ENCODE measurements at places on chromosomes 5 and 9. TPM values are rescaled to one million over a fixed set of nuclear protein-coding genes. Genes with fewer than 3 reads are reported as not detected.
A peak's percentile ranks its signal among the peaks of the same experiment; 100 is the strongest.

GRCh38 chr5:119386596-119387344 is 31.0 kb downstream of the TNFAIP8 start:
- H3K4me1 ChIP-seq: no peaks in the 10 kb centered on the region
- DNase-seq: no peak
- H3K27ac ChIP-seq: no peak overlapping the region
- no peaks in the 10 kb centered on the region for H3K36me3 ChIP-seq

The F2RL1 gene
- total RNA-seq: 5.6 TPM

The BARX1 gene
- 2.9 TPM for total RNA-seq

DNA sequence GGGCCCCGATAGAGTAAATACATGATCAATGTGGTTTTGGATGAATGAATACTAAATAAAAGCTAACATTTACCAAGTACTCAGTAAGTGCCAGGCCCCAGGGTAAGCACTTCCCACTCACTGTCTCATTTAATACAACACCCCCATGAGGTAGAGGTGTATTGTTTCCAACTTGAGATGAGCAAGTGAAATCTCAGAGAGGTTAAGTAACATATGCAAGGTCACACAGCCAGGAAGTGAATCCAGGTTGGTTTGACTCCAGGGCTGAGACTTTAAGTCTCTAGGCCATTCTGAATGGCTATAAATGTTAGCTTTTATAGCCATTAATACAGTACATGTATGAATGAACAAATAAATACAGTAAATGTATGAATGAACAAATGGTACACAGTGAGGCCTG is 39.4 kb downstream of the LHX2 start:
- H3K27ac ChIP-seq: no peak overlapping the region
- H3K36me3 ChIP-seq: no peaks in the 10 kb centered on the region
- no peak overlapping the region for H3K4me3 ChIP-seq

The HACD4 gene
- 5.1 TPM for total RNA-seq

DNA sequence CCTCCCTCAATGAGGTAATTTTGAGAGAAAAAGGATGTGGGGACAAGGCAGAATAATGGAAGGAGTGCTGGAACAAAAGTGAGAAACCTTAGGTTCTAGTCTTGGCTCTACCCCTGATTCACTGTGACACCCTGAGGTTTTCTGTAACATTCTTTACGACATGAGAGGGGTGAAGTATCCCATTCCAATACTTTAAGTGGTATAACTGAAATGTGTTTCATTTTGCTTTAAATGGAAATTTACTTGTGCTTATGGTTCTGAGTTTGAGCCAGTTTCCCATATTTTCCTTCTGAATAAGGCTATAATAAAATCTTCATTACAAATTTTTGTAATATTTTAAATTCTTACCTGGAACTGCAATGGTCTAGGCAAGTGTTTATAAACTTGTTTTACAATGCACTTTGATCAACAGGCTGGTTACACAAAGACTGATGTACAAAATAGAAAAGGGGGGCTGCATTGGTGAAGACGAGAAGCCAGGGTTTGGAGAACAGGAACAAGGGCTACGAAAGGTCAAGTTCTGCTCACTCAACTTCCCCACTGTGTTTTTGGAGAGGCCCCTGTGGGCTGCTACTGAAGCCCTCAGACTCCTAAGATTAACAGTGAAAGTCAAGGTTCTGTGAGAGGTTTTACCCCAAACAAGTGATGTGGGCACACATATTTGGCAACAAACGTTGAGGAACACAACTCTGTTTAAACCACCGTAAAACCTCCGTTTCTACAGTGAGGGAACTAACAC is 171.9 kb upstream of the ELL2 start:
- DNase-seq: no peak
- no peaks in the 10 kb centered on the region for H3K27me3 ChIP-seq
- H3K27ac ChIP-seq: no peak overlapping the region
- H3K36me3 ChIP-seq: no peaks in the 10 kb centered on the region
- H3K4me1 ChIP-seq: no peaks in the 10 kb centered on the region
- no peak overlapping the region for H3K4me3 ChIP-seq

DNA sequence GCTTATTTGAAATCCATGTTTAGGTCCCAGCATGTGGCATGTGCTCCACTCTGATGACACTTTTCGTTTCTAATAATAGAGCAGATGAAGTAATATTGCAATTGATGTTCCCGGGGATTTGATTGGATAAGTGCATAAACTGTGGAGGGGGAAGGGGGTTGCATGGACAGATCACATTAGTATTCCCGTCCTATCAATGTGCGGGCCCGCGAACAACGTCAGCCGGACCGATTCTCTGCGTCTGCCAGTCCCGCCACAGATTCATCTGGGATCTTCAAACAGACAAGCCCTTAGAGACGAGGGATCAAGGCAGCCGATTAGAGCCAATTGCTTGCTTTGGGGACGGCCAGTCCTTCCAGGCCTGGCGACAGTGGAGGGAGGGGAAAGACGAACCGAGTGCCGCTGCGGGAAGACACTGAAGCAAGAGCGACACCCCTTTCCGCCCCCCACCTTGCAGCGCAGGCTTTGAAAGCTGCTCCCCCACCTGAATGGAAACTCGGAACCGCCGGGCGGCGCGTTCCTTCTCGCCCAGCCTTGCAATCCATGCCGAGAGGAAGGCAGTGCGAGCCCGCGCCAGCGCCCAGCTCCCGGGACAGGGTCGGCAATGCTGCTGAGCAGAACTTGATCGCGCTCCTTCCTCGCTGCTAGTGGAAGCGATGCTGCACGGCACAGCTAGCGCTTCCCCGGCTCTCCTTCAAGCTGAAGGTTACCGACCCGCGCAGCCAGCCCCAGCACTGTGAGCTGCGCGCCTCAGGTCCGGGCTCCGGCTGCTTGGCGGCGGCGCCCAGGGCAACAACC is at the start of gene RGS7BP:
TSS of gene RGS7BP (plus strand) at position 247 of the 798 bp plus-strand sequence. CDS start 610 bp downstream, outside the sequence.
- peak within 1 kb of the TSS; percentile 66 for H3K4me3 ChIP-seq
- no peaks in the 10 kb centered on the region for H3K36me3 ChIP-seq
- DNase-seq: no peak
- peaks cover 10% of the 10 kb centered on the region for H3K27me3 ChIP-seq
- H3K4me1 ChIP-seq: no peaks in the 10 kb centered on the region
- H3K27ac ChIP-seq: no peak within 1 kb of the TSS

DNA sequence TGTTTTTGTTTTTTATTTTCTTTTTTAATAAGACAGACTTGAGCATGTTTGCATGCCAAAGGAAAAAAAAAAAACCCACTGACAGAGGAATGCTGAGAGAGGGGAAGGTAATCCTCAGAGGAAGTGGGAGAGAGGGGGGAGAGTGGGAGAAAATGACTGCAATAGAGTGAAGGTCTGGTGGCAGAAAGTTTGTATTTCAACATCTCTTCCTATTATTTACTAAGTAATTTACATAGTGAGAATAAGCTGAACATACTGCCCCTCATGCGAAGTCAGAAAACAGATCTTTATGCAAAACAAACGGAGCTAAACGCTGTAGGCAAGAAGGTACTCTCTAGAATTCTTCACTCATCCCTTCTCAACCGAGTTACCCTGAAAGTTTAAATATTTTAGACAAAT is 45.0 kb downstream of the ELL2 start:
- DNase-seq: no peak
- H3K27ac ChIP-seq: no peak overlapping the region
- H3K27me3 ChIP-seq: no peaks in the 10 kb centered on the region
- no peaks in the 10 kb centered on the region for H3K4me1 ChIP-seq

- H3K27ac ChIP-seq: no peak overlapping the region
- no peaks in the 10 kb centered on the region for H3K4me1 ChIP-seq
- no peak for DNase-seq
- no peak overlapping the region for H3K4me3 ChIP-seq
These were observed 251.6 kb downstream of the GRIA1 start for GRCh38 chr5:153742060-153742459.

The CDC25C gene
- 0.64 TPM for total RNA-seq

GRCh38 chr9:85541876-85542275 is 199.9 kb downstream of the AGTPBP1 start:
- H3K36me3 ChIP-seq: no peaks in the 10 kb centered on the region
- no peak overlapping the region for H3K27ac ChIP-seq
- no peak for DNase-seq
- no peak overlapping the region for H3K4me3 ChIP-seq

- H3K27ac ChIP-seq: no peak overlapping the region
- no peaks in the 10 kb centered on the region for H3K4me1 ChIP-seq
- H3K36me3 ChIP-seq: no peaks in the 10 kb centered on the region
- H3K27me3 ChIP-seq: no peaks in the 10 kb centered on the region
- no peak for DNase-seq
These were observed 244.3 kb upstream of the ZNF608 start for GRCh38 chr5:124990723-124991122.

DNA sequence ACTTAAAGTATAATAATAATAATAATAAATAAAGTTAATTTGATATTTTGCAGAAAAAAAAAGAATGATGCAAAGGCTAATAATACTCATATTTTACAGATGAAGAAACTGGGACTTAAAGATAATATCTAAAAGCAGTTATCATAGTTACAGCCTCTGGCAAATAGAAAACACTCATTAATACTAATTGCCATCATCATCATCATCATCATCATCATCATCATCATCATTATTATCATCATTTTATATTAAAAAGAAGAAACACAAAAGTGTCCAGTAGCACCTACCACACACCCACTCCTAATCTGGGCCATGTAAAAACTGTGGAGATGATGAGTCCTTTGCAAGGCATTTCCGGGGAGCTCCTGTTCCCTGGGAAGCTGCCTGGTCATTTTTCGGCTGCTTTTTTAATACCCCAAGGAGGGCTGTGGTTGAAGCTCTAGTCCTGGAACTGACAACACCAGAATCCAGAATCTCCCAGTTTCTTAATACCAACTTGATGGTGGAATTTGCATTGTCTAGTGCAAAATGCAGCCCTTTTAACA is 70.8 kb downstream of the HTR4 start:
- H3K36me3 ChIP-seq: no peaks in the 10 kb centered on the region
- no peaks in the 10 kb centered on the region for H3K27me3 ChIP-seq
- no peak for DNase-seq
- H3K4me1 ChIP-seq: no peaks in the 10 kb centered on the region
- H3K4me3 ChIP-seq: no peak overlapping the region

DNA sequence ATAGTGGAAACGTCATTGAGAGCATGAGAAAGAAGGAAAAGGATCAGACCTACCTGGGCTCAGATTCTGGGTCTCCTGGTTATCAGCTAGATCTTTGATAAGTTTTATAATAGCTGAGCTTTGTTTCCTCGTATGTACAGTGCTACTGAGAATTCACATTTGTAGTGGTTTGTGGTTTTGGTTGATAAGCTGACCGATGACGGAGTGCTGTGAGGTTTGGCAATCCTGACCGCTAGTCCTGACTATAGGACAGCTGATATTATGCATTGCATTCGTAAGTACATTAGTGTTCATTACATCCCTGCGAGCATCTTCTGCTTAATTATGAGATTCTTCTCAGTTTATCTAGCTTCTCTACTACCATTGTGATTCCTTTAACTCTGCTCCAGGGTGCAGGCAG is 190.7 kb upstream of the SLC27A6 start:
- H3K27me3 ChIP-seq: no peaks in the 10 kb centered on the region
- no peaks in the 10 kb centered on the region for H3K4me1 ChIP-seq
- no peak overlapping the region for H3K4me3 ChIP-seq
- H3K27ac ChIP-seq: no peak overlapping the region

- no peak overlapping the region for H3K27ac ChIP-seq
- no peak for DNase-seq
- H3K4me3 ChIP-seq: no peak overlapping the region
- no peaks in the 10 kb centered on the region for H3K36me3 ChIP-seq
- H3K27me3 ChIP-seq: no peaks in the 10 kb centered on the region
These were observed 148.8 kb downstream of the SLC24A2 start for GRCh38 chr9:19640014-19640413.

GRCh38 chr9:98545021-98545420 is 163.7 kb downstream of the GABBR2 start:
- DNase-seq: no peak
- no peaks in the 10 kb centered on the region for H3K4me1 ChIP-seq
- H3K36me3 ChIP-seq: no peaks in the 10 kb centered on the region
- no peaks in the 10 kb centered on the region for H3K27me3 ChIP-seq
- H3K27ac ChIP-seq: no peak overlapping the region

DNA sequence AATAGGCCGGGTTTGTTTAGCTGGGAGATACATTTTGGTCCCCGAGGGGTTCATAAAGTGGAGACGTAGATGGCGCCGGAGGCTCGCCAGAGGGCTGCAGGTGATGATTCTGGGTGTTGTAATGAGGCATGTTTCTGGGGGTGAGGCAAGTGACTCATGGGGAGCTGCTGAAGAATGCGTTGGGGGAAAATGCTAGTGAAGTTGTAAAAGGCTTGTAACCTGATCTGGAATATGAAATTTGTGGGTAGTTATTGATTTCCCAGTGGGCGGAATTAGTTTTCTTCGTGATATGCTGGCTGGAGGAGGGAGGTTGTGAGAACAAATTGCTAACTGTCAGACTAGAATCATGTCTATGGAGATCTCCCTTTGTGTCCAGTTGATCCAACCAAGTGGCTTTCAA is 158.3 kb downstream of the DOCK2 start:
- H3K4me3 ChIP-seq: no peak overlapping the region
- H3K36me3 ChIP-seq: no peaks in the 10 kb centered on the region
- no peaks in the 10 kb centered on the region for H3K27me3 ChIP-seq
- no peak for DNase-seq
- no peaks in the 10 kb centered on the region for H3K4me1 ChIP-seq
- no peak overlapping the region for H3K27ac ChIP-seq

GRCh38 chr9:98248737-98249474 is 6.5 kb downstream of the TBC1D2 start:
- no peaks in the 10 kb centered on the region for H3K4me1 ChIP-seq
- no peak for DNase-seq
- H3K27ac ChIP-seq: peak overlapping the region; percentile 68

GRCh38 chr5:7801891-7802614 is 48.9 kb downstream of the CFAP90 start:
- H3K27ac ChIP-seq: no peak overlapping the region
- H3K36me3 ChIP-seq: no peaks in the 10 kb centered on the region
- H3K4me1 ChIP-seq: no peaks in the 10 kb centered on the region
- H3K4me3 ChIP-seq: no peak overlapping the region
- no peaks in the 10 kb centered on the region for H3K27me3 ChIP-seq

DNA sequence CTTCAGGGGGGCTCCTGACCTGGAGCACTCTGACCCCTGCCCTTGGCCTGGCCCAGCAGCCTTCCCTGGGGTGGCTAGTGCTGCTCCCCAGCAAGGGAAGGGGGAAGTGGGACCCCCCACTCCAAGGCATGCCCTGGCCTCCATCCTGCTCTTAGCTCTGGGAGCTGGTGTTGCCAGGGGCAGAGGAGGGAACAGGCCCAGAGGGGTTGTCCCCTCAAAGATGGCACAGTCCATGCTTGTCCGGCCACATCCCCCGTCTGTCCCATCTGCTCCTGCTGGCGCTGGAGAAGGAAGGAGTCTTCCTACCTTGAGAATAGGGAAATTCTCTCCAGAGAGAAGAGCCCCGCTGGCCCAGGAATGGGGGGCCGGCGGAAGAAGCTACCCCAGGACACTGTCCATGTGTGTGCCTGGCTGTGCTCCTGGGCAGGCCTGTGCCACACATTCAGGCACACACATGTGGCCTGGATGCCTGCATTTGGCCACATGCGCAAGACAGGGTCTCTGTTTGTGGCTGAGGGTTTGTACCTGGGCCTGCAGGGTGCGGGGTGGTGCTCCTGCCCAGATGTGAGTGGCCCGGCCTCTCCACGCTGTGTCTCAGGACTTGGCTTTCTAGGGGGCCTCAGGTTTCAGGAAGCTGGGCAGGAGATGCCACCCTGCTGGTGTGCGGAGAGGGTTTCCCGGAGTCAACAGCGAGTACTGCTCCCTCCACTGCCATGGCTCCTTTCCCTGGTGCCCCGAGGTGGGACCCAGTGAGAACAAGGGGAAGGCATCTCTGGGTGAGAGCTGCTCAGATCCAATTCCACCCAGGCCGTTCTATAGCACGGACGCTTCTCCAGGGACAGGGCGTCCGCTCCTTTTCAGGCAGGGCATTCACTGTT is 247.1 kb downstream of the PBX3 start:
- peaks cover 11% of the 10 kb centered on the region for H3K27me3 ChIP-seq
- H3K36me3 ChIP-seq: no peaks in the 10 kb centered on the region
- DNase-seq: no peak
- no peak overlapping the region for H3K27ac ChIP-seq
- H3K4me1 ChIP-seq: no peaks in the 10 kb centered on the region

The GPR150 gene
- not detected for total RNA-seq

The CBY3 gene
- total RNA-seq: not detected

The PROB1 gene
- 0.32 TPM for total RNA-seq
